ENCODE measurements at places on chromosomes 5 and 9.

DNA sequence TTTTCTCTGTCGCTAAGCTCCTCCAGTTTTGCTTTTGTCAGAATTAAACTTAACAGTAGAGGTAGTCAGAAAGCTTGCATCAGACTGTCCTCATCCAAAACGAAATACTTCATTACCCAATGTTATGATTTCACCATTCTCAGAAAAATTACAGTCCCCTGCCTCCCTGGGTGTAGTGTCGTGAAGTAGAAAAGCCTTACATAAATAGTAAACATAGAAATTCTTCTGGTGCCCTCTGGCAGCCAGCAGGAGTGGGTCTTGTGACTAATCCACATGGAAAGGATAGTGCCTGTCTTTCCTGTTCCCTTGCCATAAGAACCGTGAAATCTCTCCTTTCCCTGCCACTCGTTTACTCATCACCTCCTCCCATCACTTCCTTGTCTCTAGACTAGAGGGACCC, 230.6 kb downstream of the GNA14 start:
- peak; percentile 82 for DNase-seq

DNA sequence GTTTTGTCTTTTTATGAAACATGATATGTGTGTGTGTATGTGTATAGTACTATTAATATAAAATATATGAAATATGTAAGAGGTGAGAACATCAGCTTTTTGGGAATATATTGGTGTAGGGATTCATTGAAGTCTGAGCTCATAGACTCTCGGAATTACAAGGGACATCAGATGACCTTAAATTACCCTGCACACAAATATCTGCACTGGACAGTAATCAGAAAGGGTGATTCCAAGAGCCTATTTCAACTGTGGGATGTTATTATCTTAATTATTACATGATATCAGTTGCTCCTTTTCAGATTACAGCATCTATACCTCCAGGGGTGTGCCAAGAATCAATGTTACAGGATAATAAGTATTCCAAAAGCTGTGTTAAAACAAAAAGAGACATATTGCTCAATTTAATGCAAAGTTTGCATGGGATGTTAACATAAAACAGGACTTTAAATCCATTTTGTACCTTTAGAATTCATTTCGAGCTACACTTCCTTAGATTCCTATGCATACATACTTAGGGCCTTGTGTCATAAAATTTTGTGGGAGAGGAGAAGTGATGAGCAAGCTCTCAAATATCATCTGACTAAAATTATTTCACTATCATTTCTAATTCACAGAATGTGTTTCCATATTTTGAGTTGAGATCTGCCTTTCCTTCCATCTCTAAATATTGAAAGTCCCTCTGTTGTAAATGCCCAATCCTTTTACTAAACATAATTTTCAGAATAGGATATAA, 365.2 kb downstream of the BRINP1 start:
- DNase-seq: peak; percentile 52

DNA sequence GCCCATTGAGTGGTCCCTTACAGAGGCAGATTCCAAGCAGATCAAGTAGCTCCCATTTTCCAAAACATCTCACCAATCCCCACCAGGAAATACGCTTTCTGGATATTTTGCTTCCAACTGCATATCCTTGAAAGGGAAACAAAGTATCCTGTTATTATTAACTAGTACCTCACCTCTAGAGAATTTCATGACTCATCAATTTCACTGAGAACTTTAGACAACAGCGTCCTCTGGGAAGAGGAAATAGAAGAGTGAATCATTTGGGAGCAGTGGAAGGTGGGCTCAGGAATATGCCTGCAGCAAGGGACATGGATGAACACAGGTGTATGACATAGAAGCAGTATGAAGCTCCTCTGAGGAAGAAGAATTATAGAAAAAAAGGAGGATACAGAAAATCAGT, 186.7 kb downstream of the MARCHF11 start:
- peak; percentile 94 for DNase-seq

GRCh38 chr5:100970646-100971255, 67.7 kb upstream of the ST8SIA4 start:
- no peak for DNase-seq

GRCh38 chr5:37208883-37209797, 40.0 kb downstream of the CPLANE1 start:
- peak; percentile 17 for DNase-seq

DNA sequence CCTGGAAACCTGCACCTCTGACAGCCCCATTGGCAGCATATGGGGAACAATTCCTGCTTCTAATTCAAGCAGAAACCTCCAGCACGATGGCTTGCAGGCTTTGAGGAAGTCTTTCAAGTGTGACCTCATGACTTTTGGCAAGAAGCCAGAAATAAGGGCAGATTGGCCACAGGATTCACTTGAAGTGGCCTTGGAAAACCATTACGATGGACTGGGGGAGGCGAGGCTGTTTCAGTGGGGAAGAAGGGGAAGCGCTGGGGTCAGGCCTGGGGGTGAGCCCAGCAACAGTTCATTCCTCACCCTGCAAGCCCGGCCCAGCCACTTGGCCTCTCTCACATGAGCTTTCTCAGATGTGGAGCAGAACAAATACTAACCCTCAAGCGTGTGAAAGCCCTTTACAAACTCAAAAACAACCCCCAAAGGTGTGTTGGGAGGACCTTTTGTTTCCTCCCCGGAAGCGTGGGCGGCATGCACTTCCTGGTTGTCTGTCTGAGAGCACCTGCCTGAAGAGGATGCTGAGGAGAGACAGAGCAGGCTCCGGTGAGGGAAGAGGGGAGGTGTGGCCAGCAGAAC, 26.9 kb upstream of the EEIG1 start:
- DNase-seq: peak; percentile 63

GRCh38 chr9:36897019-36897418, 137.0 kb downstream of the PAX5 start:
- DNase-seq: no peak

DNA sequence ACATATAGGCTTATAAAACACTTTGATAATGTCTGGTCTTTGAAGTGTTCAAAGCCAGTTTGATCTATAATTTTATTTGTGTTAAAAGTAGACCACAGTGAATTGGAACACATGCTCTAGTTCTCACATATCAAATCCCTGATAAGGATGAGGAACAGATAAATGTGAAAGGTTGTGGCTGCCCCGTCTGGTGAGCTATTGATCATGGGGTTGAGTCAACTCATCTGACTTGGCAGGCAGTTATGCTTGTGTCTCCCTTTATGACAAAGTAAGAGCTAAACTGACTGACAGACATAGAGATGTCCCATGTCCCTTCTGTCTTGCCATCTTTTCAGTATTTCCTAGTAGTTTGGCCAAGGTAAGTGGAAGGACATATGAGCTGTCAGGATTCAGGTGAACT, 2.9 kb upstream of the ERMP1 start:
- no peak for DNase-seq

DNA sequence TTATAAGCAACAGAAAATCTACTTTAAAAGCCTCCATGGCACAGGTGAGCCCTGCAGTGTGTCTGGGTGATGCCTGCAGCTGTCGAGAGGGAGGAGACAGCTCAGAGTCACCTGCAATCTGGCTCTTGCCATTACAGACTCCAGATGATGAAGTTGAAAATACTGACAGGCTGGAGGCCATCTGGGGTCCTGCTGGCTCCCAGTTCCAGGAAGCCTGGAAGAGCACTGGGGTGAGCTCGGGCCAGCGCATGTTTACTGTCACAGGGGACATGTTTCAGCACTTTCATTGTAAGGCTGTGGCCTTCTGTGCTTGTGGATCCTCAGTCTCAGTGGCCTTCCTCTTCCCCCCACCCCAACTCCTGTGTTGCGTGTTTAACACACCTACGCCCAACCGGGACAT, 28.4 kb downstream of the CEL start:
- no peak for DNase-seq

DNA sequence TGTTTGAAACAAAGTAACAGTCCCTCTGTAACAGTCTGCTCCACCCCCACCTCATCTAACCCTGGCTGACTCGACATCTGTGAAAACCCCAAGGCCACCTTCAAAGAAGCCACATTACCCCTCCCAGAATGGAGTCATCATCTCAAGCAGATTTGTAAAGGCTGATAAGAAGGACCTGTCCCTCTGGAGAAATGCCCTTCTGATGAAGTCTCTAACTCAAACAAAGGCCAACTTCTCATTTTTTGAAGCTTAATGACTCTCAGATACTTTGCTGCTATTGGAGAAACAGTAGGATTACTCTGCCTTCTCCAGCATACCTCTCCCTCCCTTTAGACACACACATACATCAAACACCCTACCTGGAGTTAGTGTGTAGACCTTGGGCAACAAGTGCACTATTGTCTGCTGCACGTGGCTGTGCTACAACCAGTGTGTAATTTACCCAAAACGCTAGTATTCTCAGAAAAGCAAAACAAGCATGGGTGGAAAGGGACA, 5.3 kb upstream of the SUSD1 start:
- DNase-seq: peak; percentile 31

- no peak for DNase-seq
Measured at GRCh38 chr9:125150349-125151245, 7.3 kb upstream of the SCAI start.

DNA sequence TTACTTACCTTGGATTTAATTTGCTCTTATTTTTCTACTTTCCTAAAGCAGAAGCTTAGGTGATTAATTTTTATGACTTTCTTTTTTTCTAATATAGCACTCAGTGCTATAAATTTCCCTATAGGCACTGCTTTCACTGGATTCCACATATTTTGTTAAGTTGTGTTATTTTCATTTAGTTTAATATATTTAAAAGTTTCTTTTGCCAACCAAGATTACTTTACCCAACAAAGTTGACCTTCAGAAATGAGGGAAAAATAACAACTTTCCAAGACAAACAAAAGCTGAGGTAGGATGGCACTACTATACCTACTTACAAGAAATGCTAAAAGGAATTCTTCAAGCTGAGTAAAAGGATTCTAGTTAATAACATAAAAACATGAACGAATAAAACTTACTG, 8.8 kb upstream of the IFNB1 start:
- DNase-seq: no peak

DNA sequence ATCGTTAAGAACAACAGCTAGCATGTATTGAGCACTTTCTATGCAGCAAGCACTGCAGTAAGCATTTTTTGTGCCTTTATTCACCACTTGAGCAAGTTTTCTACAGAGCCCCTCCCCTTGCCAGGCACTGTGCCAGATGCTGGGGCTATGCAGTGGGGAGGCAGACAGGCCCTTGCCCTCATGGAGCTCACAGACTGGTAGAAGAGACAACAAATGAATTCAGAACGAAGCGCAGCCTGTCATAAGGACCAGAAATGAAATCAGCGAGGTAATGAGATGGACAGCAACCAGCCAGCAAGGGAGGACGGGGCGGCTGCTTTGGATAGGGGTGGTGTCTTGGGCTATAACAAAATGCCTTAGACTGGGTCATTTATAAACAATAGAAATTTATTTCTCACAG, 68.8 kb downstream of the C9orf50 start:
- DNase-seq: no peak

DNA sequence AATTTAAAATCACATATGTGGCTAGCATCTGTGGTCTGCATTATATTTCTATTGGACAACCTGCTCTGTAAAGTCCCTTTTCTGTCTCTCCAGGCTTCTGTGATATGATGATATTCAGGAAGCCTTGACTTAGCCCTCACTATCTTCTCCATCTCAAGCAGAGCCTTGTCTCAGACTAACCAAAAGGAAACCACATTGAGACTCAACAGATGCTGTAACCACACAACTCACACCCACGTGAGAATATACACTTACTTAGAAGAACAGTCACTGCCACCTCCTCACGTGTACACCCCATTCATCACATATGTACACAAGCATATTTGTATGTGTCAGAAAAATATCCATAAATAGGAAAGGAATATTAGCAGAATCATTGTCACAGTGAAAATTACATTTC, 33.6 kb downstream of the HTR4 start:
- DNase-seq: peak; percentile 5

GRCh38 chr5:67166460-67167285, 29.9 kb downstream of the CD180 start:
- no peak for DNase-seq

DNA sequence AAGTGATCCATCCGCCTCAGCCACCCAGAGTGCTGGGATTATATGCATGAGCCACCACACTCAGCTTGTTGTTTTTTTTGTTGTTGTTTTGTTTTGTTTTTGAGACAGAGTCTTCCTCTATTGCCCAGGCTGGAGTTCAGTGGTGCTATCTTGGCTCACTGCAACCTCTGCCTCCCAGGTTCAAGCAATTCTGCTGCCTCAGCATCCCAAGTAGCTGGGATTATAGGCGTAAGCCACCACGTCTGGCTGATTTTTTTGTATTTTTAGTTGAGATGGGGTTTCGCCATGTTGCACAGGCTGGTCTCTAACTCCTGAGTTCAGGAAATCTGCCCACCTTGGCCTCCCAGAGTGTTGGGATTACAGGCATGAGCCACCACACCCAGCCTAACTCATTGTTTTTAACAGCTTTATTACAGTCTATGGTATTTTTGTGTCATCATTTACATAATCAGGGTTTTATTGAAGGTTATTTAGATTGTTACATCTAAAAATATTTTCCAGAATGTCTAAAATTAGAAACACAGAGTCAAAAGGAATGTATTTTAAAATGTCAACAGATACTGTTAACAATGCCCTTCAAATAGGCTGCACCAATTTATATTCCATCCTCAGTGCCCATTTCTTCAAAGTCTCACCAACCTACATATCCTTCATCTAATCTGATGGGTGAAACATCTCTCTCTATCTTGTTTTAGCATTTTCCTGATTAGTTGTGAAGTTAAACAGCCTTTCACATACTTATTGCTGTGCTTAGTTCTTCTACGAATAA, 18.6 kb downstream of the KIF3A start:
- no peak for DNase-seq

DNA sequence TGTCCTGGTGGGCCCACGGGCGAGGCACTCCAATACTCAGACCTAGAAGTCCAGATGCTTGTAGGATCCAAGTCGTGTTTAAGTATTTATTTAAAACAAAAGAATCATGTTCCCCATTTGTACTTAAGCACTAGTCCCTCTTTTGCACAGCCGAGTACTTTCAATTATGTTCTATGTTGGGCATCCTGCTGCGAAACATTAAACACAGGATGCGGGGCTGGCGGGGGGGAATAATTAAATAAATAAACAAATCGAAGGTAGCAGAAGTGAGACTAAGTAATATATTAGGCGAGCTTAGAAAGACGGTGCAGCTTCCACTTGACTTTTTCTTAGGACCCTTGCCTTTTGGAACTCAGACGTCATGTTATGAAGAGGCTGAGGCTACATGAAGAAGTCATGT, 1129.2 kb upstream of the ACO1 start:
- no peak for DNase-seq

- DNase-seq: no peak
Measured at GRCh38 chr9:12785941-12786340, 11.1 kb downstream of the LURAP1L start.

- peak; percentile 13 for DNase-seq
Measured at GRCh38 chr9:73073337-73074175, 78.1 kb upstream of the ANXA1 start.

DNA sequence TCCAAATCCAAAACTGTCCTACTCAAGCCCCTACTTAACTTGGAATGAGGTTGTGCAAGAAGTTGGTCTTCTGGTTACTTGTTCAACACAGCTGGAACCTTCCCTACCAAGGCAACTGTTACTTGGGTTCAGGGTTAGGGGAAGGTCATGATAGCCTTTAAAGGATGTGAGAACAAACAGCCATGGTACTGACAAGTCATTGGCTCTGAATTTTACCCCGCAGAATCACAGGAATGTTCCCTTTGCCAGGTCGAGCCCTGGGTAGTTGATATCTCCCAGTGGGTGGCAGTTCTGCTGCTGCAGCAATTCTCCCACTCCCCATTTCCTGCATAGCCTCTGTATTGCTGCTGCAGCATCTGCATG, 396.1 kb upstream of the MPDZ start:
- DNase-seq: no peak
